ENCODE measurements at places on chromosomes 5 and 9.

DNA sequence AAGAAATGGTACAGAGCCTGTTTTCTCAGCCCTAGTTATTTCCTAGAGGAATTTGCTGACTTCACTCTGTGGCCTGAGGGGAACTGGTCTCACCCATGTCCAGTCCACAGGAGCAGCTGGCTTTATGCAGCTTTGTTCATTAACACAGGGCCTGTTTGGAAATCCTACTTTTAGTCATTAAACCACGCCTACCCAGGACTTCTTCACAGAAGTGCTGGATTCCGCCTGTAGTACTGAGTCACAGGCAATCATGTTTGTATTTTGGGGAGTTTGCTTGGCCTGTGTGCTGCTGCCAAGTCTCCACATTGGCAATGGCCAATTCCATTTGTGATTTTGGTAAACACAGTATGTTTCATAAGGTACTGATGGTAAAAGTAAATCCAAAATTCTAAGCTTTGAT, 52.8 kb downstream of the CTNND2 start:
- DNase-seq, result no peak

DNA sequence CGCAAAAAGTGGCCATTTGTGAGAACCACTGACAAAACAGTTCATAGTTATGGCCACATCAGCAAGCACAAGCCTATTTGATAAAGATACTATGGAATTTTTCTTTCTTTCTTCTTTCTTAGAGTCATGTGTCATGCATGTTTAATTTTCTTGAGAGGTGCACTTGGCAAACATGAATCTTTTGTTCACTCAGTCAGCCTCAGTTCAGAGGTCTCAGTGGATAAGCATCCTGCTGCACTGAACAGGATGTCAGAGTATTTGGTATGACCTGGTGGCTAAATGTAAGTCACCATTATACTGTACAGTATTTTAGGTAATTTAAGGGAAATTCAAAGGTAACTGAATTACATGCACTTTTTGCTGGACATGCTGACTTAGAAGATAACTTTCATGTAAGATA, 5.4 kb downstream of the NNT start:
- DNase-seq, result no peak

DNA sequence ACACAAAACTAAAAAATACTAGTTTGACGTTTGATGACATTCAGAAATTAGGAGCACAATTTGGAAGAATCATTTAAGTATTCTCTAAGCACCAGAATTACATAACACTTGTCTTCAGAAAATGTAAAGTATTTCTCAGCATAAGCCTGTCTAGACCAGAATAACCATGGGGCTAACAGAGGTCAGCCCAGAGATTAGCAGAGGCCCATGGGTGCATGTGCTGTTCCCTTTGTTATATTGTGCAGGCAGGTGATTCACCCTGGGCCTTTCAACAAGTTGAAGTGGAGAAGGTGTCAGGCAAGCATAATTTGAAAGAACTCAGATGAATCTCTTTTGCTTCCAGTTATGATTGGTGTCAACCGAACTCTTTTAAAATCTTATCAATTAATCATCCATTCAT, 227.9 kb downstream of the LURAP1L start:
- DNase-seq, result no peak

- DNase-seq, result no peak
Observed at GRCh38 chr9:120571443-120572257, 8.3 kb downstream of the CDK5RAP2 start.

- no peak for DNase-seq
Observed at GRCh38 chr5:57042524-57042931, 90.6 kb upstream of the MIER3 start.

DNA sequence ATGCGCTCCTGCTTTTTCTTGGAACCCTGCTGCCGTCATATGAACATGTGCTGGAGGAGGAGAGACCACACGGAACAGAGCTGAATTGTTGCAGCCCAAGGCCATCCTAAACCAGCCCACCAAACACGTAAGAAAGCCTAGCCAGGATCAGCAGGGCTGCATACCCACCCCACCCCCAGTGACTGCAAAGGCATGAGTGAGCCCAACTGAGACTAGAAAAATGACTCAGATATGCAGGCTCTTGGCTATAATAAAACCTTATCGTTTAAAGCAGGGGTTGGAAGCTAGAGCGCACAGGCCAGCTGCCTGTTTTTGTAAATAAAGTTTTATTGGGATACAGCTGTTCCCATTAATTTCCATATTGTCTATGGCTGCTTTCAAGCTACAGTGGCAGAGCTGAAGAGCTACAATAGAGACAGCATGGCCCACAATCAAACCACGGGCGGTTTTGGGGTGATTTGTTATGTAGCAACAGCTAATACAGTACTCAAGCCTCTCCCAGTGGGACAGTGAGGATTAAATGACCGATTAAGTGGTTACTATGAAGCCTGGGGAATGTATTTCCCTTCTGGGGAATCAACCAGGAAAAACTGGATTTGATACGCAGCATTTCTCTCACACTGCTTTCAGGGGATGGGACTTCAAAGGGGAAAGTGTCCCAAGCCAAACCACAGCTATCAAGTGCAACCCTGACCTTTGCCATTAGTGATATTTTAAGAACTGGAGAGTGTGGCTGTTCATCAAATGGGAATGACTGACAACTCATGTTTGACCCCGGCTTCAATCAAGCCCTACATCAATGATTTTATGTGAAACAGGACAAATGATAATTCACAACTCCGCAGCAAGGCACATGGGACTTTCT, 6.3 kb downstream of the SHB start:
- no peak for DNase-seq

- DNase-seq, result no peak
Observed at GRCh38 chr5:9363026-9363425, 182.8 kb downstream of the SEMA5A start.

DNA sequence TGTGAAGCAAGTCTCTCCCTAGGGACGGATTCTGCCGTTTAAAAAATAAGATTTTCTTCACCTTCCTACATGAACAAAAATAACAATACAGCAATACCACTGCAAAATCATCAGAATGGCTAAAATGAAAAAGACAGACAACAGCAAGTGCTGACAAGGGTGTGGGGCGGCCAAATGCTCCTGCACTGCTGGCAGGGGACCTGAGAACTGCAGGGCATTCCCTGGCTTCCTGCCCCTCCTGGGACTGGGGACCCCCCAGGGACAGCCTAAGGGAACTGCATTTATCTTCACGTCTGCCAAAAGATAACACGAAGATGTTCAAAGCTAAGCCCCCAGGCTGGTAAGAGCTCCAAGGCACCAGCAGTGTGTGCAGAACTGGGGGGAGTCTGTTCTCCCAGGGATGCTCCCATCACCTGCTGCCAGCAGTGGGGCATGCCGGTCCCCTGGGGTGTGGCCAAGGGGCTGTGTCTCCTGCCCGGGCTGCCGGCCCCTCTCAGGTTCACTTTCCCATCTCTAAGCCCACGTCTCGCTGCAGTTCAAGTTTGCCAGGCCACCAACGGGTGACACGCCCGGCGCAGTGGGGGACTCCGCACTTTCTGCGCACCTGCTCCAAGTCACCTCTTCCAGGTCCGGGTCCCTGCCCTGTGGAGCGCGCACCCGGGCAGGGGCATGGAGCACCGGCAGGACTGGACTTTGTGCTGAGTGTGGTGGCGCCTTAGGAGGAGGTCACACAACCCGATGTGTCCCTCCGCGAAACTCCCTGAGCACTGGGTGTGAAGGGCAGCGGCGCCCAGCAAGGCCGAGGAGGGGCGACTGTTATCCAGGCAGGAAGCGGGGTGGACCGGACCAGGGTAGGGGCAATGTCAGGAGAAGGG, 4.5 kb upstream of the EGFL7 start:
- DNase-seq, result no peak

- no peak for DNase-seq
Observed at GRCh38 chr9:114558027-114558675, 29.4 kb upstream of the ATP6V1G1 start.

Data from CD4-positive, alpha-beta T cell treated with Interleukin-1 beta for 1 hour (primary cell).